T-helper 17 cell (primary cell): ENCODE measurements at places on chromosomes 1 and 21. TPM values are rescaled to one million over a fixed set of nuclear protein-coding genes. Genes with fewer than 3 reads are reported as not detected.

DNA sequence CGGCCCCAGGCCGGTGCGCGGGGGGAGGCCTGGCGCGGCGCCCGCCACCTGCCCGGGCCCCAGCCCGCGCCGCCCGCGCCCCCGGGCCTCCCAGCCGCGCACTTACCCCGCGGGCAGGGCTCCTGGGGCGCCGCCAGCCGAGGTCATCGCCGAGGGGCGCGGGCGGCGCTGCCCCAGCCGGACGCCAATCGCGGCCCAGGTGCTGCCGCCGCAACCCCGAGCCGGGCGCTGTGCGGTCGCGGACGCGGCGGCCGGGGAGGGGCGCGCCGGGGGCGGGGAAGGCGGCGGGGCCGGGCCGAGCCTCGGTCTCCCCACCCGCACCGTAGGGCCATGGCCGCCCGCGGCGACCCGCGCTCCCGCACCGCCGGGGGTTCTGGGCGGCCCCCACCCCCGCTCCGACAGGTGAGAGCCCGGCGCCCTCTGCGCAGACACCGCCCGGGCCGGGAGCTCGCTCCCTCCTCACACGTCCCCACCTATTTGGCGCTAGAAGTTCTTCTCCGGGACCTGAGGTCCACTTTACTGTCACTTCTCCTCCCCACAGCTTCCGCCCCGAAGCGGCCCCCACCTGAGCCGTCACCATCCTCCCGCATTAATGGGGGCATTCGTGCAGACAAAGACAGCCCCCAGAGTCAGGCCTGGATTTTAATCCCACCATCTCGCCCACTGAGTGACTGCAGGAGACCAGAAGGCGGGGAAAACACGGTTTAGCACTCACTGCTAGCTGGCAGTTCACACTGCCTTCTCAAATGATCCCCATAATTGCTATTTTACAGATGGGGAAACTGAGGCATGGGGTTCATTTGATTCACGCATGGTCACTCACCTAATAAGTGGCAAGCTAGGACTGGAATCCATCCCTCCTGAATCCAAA lies at the start of gene TTC39A:
Gene TTC39A, minus strand, starts transcription at position 232 of the 871 bp plus-strand sequence. Its CDS starts 85 bp downstream, at position 147.
- no peak for DNase-seq

DNA sequence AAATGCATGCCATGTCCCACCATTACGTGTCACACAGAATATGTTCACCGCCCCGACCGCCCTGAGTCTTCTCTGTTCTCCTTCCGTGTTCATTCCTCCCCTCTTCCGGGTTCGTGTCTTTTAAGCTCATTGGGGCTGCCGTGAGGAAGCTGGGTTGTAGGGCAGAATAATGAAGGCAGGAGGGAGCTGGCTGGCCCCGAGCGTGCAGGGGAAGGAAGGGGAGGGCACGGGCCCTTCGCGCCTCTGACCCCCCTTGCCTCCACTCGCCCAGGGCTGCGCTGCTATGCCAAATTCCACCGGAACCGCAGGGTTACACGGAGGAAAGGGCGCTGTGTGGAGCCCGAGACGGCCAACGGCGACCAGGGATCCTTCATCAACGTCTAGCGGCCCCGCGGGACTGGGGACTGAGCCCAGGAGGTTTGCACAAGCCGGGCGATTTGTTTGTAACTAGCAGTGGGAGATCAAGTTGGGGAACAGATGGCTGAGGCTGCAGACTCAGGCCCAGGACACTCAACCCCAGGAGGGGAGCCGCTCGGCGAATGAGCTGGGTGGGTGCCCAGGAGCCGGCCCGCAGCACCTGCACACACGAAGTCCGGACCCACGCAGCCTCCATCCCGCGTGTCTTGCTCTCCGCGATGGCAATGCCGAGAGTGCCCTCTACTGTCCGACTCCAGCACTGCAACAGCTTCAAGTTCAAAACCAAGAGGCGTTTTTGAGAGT lies 16.5 kb upstream of the AGTRAP start:
- DNase-seq, result peak; percentile 71

- DNase-seq, result no peak
These were observed 87.4 kb downstream of the ROR1 start for GRCh38 chr1:63861052-63861691.

DNA sequence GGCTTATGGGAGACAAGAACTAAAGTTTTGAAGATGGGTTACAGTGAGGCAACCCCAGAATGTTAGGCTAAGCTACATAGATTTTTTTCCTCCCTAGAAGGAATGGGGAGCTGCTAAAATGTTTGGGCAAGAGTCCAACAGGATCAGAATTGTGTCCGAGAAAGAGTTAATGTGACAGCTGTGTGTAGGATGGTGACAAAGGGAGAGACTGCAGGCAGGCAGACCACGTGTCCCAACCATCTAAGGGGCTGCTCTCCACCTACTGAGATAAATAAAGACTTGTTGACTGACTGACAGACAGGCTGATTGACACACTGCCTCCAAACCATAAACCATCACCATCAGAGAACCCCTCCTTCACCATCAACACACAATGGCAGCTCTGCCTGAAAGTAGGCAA lies 133.7 kb upstream of the CTTNBP2NL start:
- no peak for DNase-seq

- no peak for DNase-seq
These were observed 18.0 kb downstream of the HHIPL2 start for GRCh38 chr1:222529916-222530315.

Gene RPE65
- total RNA-seq, result not detected

Gene FAM167B
- total RNA-seq, result 0.72 TPM
